ENCODE measurements at places on chromosomes 2 and 18.

DNA sequence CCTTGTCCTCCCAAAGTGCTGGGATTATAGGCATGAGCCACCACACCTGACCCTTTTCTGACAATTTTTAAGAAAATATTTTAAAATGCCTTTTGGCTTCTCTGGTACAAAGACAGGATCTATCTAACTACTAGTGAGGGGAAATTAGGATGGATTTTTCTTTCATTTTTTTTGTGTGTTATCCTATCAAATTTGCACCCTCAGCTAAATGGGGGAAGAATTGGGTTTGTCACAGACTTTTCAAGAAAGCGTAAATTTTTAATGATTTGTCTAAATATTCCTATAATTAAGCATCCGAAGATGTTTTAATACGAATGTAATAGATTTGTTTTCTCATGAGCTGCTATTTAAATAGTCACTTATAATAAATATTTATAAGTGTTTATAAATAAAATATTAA lies 340.0 kb upstream of the ETAA1 start:
- DNase-seq = no peak

DNA sequence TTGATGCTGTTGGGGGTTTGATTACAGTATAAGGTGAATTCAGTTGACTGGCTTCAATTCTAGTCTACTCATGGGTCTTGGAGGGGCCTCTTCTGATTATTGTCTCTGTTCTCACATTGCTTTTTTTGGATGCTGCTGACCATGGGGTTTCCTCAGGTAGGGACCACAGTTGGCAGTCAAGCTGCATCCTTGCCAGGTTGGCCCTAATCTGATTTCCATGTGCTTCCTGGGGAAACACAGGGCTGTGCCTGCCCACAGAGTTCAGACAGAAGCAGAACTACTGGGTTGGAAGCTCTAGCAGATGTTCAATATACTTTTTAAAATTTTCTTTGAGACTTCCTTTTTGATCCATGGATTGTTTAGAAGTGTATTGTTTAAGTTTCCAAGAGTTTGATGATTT lies 227.3 kb downstream of the XIRP2 start:
- no peak for DNase-seq

DNA sequence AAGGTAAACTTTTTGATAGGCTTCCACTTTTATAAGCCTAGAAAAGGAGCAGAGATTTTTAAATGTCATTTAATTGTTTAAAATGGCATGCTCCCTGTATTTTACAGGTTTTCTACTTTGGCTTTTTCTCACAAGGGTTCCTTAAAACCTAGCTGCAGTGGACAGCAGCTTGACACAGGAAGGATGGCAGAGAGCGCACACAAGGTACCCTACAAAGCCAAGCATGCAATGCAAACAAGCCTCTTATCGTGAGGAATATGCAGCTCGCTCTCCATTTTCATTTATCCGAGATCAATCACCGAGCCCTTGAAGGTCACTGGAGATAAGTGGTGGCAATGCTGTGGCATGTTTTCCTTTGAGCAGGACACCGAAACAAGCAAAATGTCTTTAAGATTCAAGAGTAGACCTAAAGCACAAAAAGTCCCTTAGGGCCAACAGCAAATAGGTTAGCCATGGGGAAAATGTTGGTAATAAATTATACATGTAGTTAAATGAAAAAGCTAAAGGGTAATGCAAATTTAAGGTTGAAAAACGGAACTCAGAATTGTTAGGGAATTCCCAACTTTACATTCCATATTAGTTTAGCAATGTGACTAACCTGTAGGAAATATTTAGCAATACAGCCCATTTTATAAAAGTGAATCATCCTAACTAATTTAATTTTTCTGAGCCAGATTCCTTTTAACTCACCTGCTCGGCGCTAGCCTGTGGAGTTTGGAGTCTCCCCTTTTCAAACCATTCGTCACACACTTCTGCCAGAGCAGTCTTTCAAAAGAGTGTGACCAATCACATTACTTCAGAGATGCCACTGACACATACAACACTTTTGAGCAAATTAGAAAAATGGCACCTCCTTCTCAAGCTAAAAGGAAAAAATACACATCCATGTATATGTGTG lies 337.9 kb upstream of the PKDCC start:
- no peak for DNase-seq

DNA sequence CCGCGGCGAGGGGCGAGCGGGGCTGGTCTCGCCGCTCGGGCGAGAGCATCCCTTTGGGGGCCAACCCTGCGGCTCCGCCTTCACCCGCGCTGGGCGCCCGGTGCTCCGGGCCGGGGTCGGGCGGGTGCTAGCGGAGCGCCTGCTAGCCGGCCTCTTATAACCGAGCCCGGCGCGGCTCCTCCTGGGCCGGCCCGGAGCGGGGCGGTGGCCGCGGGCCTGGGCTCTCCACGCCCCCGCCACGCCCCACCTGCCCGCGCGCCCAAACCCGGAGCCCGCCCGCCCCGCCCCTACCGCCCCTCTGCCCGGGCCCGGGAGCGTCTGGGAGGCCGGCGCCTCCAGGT lies at the start of gene FOXI3:
Gene FOXI3 (minus strand): TSS at position 129 of the 341 bp plus-strand sequence. CDS start 158 bp downstream, outside the sequence.
- no peak for DNase-seq

- no peak for DNase-seq
Measured at GRCh38 chr2:206521115-206521514, 77.8 kb downstream of the ADAM23 start.

GRCh38 chr18:45023519-45023918 lies 342.8 kb downstream of the SETBP1 start:
- no peak for DNase-seq

DNA sequence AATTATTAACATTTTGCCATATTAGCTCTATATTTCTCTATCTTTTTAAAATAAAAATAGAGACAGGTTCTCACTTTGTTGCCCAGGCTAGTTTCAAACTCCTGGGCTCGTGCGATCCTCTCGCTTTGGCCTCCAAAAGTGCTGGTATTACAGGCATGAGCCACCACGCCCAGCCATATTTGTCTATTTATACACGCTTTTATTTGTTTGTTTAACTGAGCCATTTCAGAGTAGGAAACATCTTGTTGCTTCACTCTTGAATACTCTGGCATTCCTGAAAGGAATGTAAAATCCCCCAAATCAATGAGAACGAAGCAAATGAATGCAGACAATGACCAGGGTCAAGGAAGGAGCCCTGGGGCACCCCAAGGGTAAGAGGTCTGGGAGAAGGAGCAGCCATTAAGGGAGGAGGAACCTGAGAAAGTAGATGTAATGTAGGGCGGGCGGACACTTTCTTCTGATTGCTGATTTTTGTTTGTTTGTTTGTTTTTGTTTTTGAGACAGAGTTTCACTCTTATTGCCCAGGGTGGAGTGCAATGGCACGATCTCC lies 31.7 kb upstream of the RAB1A start:
- no peak for DNase-seq

GRCh38 chr2:216643986-216644659 lies 10.9 kb downstream of the IGFBP2 start:
- DNase-seq = no peak

DNA sequence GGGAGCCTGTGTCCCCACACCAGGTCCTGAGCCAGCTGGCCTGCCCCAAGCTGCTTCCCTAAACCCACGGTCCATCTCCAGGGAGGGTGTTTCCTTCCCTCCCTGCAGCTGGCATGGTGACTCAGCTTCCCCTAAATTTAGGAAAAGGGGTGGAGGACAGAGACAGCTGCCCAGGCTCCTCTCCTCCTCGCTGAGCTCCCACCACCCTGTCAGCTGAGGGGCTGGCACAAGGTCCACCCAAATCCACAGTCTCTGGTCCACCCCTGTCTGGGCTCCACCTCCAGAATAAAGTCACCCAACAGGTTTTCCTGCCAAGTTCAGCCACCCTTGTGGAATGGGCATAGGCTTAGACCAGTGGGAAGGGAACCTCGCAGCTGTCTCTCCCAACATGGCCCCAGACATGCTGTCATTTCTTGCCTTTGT lies 156.5 kb downstream of the TNS1 start:
- DNase-seq = no peak

GRCh38 chr18:79460481-79461300 lies 65.0 kb downstream of the NFATC1 start:
- no peak for DNase-seq
